Occipital lobe (tissue), 3 donors: ENCODE measurements at places on chromosomes 5 and 9.

- DNase-seq = no peak
Observed at GRCh38 chr5:56279979-56280378, 46.8 kb upstream of the ANKRD55 start.

- DNase-seq = no peak
Observed at GRCh38 chr5:124631874-124632550, 114.4 kb downstream of the ZNF608 start.

- no peak for DNase-seq
Observed at GRCh38 chr9:38058452-38059232, 10.4 kb downstream of the SHB start.

DNA sequence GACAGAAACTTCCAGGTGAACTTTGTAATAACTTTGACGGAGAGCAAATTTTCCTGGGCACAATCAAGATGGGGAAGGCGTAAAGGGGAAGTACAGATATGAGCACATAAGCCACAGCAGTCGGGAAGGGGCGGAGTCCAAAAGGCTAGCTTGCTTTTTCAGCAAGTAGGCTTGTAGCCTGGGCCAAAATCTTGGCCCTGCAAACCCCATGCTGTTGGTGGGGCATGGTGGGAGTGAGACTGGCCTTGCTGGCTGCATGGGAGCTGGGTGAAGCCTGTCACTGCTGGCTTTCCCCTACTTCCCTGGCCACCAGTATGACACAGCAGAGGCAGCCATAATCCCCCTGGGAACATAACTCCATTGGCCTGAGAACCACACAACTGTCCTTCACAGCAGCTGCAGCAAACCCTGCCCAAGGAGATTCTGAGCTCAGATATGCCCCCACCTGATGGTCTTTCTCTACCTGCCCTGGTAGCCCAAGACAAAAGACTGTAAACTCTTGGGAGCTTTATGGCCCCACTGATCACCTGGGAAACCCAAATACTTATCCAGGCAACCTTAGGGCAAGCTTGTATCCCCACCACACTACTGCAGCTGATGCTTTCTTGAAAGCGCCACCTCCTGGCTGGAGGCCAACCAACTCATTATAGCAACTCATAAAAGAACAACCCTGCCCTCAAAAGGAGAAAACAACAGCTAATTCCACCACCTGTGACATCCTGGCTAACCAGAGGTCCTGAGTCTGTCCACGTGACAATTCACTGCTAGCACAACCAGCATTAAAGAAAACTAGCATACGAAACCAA lies 24.0 kb downstream of the DCTN4 start:
- DNase-seq = no peak

DNA sequence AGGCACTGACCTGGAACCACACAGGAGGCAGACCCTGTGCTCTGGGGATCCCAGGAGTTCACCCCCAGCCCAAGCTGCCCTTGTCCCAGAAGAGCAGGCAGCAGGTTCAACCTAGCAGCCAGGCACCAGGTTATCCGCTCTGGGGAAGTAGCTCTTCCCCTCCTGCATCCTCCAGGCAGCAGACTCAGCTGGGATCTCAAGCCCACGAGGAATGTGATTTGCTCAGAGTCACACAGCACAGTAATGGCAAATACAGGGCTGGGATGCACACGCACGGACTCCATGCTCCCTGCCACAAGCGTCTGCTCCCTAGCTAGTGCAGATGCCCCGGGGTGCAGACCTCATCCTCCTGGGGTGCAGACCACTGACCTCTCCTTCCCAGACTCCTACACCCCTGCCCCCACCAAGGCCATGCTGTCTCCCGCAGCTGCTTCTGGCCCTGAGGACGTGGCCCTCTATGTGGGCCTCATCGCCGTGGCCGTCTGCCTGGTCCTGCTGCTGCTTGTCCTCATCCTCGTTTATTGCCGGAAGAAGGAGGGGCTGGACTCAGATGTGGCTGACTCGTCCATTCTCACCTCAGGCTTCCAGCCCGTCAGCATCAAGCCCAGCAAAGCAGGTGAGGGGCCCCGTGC lies 25.5 kb downstream of the HK3 start:
- no peak for DNase-seq

- no peak for DNase-seq
Observed at GRCh38 chr5:6729386-6730310, 16.4 kb downstream of the TENT4A start.

DNA sequence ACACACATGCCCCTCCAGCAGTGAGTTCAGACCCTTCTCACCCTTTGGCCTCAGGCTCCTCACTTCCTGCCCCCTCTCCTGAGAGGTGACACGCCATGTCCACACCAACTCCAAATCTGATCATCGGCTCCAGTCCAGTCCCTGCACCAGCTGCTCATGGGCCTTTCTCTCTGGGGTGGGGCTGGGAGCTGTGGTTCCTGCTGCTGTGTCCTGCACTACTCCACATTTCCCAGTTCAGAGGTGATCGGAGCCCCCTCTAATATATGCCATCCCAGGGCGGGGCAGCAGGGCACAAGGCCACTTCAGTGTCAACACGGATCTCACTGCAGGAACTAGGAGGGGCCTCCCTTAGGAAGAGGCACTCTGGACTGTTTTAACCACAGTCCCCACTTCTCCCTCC lies 91.5 kb downstream of the ADAMTS2 start:
- DNase-seq = no peak

DNA sequence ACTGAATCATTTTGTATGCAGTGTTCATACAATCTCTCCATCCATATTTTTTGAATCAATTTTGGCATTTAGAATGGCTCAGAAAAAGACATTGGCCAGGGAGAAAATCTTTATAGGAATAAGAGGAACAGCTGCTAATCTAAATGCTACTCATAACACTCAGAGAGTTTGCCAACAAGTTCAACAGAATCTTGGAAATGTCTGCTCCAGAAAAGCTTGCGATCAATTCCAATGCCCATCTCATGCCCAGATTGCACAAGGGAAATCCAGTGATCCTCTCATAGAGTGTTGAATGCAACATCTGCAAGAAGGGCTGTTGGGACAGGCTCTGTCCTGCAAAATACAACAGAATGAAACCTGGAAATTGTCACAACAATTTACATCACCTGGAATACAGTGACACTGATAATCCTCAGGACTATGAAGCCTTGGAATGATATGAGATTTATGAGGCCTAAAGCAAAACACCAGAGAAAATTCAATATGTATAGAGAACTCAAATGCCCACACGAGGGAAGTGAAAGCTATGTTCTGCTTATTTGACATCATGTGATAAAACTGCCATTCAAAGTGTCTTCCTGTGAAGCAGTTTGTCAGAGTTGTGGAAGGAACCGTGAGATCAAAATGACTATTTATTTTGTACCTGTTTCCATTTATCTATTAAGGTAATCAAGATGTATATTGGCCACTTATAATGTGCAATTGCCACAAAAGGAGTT lies 190.1 kb downstream of the PARP8 start:
- no peak for DNase-seq

GRCh38 chr5:96629774-96630173 lies 32.4 kb upstream of the CAST start:
- DNase-seq = no peak

DNA sequence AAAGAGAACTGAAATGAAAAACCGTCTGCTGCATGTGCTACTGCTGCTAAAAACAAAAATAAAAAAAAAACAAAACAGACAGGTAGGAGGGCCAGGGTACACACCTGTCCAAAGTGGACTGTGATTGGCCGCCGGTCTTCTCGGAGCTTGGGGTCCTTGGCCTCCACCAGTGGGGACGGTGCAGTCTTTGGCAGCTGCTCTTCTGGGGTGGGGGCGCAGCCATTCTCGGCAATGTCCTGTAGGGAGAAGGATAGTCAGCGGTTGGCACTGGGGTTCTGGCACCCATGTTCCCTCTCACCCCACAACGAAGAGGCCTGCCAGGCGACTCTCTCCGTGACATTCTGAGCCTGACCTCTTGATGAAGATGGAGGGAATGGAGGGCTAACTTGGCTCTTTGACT lies 84.3 kb downstream of the CRB2 start:
- DNase-seq = no peak
